Central memory CD4-positive, alpha-beta T cell (primary cell): ENCODE measurements at places on chromosomes 12 and 14.

GRCh38 chr12:32217354-32218310 is 111.0 kb downstream of the BICD1 start:
- no peak for DNase-seq

DNA sequence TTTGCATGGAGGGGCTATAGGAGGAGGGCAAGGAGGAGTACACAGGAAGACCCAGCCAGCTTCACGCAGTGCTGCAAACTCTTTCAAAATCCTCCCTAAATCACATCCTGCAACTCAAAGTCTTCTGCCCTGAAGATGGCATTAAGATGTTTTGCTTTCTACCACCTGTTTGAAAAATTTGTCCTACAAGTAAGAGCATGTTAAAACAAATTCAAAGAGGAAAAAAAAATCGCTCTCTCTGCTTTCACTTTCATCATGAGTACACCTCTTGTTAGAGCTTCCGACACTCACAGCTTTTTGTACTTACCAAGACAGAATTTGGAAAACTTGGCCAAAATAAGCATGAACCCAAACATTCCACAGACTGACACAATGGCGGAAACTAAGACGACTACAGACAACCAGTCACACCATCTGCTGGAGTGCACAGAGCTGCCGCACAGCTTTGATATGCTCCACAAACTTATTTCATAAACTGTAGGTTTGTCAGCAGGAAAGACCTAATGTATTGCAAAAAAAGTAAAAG is 21.3 kb downstream of the GCH1 start:
- DNase-seq: peak; percentile 55

DNA sequence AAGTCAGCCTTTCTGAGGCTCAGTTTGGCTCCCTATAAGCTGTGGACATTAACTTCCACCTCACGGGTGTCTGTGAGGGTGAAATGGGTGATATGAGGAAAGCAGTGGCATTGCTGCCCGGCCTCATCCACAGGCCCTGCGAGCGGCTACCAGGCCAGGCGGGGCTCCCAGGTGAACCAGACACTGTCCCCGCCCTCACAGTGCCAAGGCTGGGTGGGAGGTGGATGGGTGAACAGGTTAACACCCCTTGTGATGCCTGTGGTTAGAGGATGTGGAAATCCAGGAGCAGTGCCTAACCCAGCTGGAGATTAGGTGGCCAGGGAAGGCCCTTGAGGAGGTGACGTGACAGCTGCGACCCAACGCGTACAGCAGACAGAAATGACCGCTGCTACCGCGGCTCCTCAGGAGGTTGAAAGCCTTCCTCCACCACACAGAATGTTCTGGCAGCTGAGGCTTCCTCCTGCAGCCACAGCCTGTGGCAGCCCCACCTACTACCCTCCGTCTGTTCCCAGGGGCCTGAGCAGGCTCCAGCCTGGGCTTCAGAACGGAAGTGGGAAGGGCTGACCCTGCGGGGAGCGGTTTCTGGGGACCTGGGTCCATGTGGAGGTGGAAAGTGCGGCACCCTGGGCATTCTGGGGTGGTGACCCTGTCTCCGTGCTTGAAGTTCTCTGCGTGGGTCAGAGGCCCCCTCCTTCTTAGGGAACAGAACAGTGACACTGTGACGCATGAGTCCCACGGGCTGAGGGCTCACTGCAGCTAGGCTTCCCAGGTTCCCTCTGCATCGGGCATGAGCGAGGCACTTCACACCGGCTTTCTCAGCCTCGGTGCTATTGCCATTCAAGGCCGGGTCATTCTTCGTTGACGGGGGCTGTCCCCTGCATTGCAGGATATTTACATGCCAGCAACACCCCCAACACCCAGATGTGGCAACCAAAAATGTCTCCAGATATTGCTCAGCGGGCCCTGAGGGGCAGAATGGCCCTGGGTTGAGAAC is 9.7 kb downstream of the MMAB start:
- no peak for DNase-seq

DNA sequence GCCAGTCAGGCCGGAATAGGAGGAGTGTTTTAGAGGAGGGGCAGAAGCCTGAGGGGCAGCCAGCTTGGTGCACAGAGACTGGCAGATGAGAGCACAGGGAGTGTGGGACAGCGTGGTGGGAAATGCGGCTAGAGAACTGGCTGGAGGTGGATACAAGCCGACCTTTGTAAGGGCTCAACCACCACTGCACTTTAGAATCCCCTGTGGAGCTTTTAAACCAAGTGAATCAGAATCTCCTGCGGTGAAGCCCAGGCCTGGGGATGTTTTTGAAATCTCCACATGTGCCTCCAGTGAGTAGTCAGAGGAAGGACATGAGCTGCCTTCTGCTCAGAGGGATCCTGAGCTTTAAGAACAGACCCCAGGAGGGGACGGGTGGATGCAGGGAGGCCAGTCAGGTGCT is 10.9 kb upstream of the PCED1B start:
- DNase-seq: no peak

DNA sequence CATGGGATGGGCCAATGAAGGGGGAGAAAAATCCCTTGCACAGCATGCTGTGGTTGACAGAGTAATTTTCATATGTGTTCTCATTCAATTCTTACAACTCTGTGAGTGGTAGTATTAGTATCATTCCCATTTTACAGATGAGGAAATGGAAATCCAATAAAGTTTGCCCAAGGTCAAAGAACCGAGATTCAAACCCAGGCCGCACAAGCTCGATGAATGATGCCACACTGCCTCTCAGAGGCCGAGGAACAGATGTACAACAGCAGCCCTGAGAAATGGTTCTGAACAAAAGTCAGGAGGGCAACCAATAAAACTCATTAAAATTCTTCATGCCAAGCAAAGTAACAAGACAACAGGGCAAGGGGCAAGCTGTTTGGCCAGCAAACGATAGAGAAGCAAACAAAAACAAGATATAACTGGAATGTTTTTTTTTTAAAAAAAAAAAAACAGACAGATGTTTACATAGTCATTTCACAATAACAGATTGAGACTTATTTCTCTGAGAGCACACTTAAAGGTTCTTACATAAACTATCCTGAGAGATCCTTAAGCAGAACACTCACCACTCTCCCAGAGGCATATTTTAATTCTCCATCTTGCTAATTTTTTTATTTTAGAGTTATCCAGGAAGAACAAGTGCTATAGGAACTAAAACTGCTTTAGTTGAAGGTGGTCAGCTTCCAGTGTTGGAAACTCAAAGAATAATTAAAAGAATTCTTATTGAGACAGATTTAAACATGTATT is 85.8 kb downstream of the EXOC5 start:
- no peak for DNase-seq

- DNase-seq: no peak
Measured at GRCh38 chr12:46556819-46557524, 184.4 kb upstream of the SLC38A2 start.

DNA sequence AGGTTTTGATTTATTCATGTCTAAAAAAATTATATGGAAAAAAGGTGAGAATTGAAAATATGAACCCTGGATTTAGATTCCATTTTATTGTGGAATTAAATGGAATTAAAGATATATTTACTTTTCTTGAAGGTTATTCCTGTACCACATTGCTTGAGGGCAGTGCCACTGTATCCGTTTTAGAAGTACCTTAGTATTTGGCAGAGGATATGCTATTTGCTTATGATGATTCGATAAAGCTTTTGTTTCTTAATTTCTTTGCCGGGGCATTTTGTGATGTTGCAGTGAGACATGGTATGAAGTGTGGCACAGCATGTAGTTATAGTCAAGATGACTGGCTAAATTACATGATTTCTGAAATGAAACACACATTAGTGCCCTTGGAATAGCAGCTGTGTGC is 7.6 kb downstream of the TMTC2 start:
- DNase-seq: no peak

GRCh38 chr14:99075061-99075460 is 196.9 kb downstream of the BCL11B start:
- no peak for DNase-seq

DNA sequence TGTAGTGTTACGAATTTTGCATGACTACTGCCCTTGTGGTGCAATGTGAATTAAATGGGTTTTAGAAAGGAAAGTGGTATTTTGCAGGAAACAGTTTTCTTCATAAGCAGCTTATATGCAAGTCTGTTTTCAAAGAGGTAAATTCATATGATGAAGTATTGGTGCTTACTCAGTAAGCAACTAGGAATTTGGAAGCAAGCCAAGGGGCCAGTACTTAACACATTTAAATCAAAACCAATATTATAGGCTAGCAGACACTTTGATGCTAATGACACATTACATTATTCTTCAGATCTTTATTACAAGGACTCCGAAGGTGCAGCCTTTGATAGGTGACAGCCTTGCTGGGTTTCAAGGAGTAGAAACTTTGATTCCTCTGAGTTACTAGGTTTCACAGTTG is 23.1 kb downstream of the MGAT4C start:
- no peak for DNase-seq

DNA sequence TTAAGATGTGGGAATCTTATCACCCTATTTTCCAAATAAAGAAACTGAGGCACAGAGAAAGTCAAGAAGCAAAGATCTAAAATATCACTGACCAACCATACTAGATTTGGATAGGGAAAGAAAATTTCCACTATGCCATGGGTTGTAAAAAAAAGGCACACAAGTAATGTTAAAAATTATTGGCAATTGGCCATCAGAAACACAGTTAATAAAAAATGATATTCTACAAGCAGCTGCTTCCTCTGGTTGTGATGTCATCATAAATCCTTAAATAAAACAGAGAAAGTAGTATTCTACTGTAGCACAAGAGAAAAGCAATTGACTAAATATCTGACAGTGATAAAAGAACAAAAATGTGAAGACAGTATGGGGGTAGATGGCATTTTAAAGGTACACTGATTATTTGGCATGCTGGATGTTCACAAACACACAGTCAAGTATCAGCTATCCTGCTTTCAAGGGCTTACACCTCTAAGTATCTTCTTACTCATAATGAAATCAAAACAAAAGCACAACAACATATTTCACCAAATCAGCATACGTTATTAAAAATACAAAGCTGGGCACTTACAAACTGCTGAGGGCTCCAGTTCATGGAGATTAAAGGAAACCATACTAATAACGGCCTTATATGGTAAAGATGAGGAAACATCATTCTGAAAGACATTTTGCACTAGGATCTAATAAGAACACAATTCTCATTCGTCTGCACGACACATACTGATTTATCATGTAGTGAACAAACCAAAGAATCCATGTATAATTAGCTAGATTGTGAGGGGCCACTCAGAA is 45.7 kb downstream of the CORO1C start:
- no peak for DNase-seq

DNA sequence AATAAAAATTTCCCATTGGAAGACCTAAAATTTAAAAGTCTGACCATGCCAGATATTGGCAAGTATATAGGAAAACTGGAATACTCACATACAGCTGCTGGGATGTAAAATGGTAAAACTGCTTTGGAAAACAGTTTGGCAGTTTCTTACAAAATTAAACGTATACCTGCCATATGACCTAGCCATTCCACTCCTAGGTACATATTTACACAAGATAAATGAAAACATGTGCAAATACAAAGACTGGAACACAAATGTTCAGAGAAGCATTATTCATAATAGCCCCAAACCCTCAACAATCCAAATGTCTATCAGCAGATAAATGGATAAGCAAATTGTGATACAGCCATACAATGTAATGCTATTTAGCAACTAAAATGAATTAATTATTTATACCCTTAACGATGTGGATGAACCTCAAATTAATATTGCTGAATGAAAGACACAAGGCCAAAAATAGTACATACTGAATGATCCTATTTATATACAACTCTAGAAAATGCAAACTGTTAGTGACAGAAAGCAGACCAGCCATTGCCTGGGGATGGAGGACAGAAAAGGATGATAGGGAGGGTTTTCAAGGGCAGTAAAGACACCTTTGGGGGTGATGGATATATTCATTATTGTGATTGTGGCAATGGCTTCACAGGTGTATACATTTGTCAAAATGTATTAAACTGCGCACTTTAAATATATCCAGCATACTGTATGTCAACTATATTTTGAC is 21.3 kb upstream of the TCP11L2 start:
- no peak for DNase-seq

- no peak for DNase-seq
Measured at GRCh38 chr12:31600252-31600651, 9.3 kb upstream of the DENND5B start.

DNA sequence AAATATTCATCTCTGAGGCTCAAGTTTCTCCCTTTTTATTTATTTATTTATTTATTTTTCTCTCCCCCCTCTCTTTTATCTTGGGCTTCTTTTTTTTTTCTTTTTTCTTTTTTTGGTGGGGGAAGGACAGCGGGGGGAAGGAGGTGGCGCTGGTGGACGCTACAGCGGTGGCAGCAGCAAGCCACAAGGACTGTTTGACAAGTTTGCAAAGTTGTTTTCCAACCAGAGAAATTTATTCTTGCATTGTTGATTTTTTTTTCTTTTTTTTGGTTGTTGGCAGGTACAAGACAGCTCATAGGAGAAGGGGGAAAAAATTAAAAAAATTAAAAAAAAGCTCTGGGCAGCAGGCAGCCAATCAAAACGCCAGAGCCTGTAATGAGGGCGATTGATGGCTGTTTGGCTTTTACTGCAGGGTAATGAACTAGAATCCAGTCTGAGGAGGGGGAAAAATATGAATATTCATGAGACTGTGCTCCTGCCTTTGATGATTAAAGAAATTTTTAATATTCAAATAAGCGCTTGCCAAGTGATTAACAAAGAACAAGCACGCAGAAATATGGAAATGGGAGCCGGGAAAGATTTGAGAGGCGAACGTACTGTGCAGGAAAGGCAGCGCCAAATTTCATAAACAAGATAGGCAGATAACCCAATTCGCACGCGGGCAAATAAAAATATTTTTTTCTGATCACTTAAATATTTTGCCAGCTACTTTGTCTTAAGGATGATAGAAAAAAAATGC is 36.2 kb downstream of the BCL11B start:
- DNase-seq: peak; percentile 50

GRCh38 chr12:67714648-67715047 is 66.1 kb downstream of the DYRK2 start:
- no peak for DNase-seq

DNA sequence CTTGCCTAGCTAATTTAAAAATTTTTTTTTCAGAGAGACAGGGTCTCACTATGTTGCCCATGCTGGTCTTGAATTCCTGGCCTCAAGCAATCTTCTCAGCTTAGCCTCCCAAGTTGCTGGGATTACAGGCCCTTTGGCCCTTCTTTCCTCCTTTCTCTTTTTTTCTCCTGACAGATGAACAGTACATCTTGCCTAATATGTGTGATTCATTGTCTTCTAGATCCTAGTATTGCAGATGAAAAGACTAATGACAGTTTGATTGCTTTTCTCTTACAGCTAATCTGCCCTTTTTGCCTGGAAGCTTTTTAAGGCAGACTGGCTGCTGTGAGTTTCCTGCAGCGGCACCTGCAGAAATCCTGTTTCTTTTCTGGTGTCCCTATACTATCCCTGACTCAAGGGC is 12.0 kb downstream of the DEPDC4 start:
- DNase-seq: no peak

- DNase-seq: no peak
Measured at GRCh38 chr14:75861161-75861621, 120.6 kb downstream of the TGFB3 start.

GRCh38 chr14:61671082-61671481 is 24.2 kb upstream of the HIF1A start:
- DNase-seq: peak; percentile 73
